ENCODE measurements at places on chromosomes 1 and 21.

DNA sequence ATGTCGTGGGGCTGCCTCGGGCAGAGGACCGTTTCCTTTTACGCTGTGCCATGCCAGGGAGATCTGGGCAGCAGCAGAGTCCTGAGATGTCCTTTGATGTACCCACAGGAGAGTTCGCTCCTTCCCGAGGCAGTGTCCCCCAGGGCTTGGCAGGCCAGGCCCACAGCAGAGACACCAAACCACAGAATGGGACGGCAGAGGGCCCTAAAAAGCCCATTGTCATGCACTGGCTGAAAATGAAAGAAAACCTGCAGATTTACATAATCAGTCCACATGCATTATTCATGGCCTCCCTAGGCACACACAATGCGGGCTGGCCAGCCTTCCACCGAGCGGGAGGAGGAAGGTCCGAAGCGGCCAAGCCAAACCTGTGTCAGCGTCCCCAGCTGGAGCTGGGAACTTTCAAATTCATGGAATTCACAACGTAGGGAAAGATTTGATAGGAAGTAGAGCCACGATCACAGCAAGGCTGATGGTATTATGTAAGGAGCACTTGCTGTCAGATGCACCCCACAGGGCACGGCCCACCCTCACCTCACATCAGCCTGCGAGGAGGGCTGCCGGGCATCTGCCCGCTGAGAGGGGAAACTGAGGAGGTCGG, 25.3 kb upstream of the EFHD2 start:
- no peak for DNase-seq

GRCh38 chr1:64343105-64343822, 126.7 kb upstream of the CACHD1 start:
- peak; percentile 82 for DNase-seq

- no peak for DNase-seq
Observed at GRCh38 chr1:67264899-67265298, 42.8 kb upstream of the IL12RB2 start.

DNA sequence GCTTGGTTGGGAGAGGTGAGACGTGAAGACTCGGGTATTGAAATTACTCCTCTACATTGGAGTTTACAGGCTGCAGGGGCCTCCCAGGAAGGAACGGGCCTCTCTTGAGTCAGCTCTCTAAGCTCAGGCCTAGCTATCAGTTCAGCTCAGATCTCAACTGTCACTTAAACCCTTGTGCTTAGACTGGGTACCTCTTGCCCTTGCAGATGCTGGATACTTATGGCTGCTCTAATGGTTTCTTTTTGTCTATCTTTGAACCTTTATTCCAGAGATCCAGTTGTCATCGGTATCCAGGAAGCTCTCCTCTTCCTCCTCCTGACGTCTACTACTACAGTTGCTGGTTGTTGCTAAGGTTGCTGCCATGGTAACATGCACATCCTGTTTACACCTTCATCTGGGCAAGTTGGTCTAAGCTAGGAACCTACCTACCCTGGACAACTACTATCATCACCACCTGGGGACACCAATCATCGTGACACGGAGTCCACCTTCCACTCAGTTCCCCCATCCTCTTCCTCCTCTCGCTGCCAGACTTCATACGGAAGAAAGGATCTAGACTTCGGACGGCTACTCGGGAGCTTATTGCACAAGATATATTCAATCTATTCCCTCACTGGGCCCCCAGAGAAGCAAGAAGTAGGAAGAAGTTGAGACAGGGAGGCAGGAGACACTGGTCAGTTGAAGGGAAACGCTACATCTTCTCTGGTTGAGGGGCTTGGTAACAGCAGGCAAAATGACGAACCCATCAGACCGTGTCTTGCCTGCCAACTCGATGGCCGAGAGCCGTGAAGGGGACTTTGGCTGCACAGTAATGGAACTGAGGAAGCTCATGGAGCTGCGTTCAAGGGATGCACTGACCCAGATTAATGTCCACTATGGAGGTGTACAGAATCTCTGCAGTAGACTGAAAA, 56.1 kb downstream of the ATP2B4 start:
- no peak for DNase-seq

GRCh38 chr1:6596886-6597776, 5.5 kb downstream of the KLHL21 start:
- DNase-seq: no peak

DNA sequence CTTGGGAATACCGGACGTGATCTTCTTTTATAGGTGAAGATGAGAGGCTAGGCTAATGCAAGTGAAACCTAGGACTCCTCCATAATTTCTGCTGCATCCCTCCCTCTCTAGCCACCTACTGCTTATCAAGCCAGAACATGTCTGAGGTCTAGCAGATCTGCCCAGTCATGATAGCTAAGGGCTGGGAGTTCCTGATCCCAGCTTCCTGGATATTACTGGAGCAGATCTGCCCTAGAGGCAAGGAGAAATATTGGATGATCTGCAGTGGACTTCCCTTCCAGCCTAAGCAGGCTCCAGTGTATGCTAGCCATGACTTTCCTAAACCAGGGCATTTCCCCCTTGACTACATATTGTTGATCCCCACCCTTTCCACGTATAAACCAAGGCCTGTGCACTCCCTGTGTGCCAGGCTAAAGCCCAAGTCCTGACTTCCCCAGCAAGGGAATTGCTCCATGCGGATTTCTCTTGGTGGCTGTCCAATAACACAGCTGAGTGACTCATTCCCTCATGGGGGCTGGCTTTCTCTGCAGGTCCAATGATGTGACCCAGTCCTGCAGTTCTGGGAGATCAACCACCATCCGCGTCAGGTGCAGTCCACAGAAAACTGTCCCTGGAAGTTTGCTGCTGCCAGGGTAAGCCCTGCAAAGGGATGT, 15.5 kb upstream of the SARS1 start:
- no peak for DNase-seq

DNA sequence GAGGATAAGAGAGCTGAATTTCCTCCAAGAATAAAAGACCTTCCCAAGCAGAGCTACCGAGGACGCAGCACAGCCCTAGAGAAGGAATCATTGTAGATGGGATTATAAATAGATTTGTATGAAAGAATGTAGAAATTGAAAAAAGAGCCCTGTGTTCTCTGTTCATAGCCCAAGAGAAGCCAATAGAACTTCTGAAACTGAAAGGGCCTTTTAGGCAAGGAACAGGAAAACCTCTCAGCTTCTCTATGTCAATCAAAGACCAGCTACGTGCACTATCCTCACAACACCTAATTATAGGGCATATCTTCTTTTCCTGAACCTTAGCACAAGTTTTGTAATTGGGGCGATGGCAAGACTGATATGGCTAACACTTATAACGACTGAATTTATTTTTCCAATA, 192.4 kb upstream of the RNPC3 start:
- DNase-seq: no peak
